Muscle of leg (tissue), 16 donors: ENCODE measurements at places on chromosomes 7 and 10. TPM values are rescaled to one million over a fixed set of nuclear protein-coding genes. Genes with fewer than 3 reads are reported as not detected.

The LRCH4 gene
- polyA plus RNA-seq, result 23.8 TPM

DNA sequence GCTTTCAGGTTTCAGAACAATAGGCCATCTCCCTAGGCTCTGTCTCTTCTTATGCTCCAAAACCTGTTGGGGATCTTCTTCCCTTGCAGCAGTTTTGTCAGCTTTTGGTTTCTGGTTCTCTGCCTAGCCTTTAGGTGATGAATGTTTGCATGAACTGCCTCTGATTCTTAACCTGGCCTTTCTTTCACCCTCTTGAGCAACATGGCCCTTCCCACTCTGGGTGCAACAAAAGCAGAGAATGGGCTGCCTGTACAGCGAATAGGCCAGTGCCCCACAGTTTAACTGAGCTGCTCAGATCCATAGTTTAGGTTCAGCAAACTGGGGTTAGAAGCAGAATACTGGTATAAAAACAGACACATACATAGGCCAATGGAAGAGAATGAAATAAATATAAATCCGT, 18.1 kb upstream of the NUP205 start:
- DNase-seq, result no peak
- H3K27me3 ChIP-seq, result no peaks in the 10 kb centered on the region
- no peaks in the 10 kb centered on the region for H3K36me3 ChIP-seq
- H3K4me3 ChIP-seq, result no peak overlapping the region
- H3K4me1 ChIP-seq, result no peaks in the 10 kb centered on the region

- H3K36me3 ChIP-seq, result peaks cover 21% of the 10 kb centered on the region
- no peak overlapping the region for H3K27ac ChIP-seq
- H3K4me3 ChIP-seq, result no peak overlapping the region
- DNase-seq, result no peak
Observed at GRCh38 chr7:140360697-140361229, 37.6 kb downstream of the SLC37A3 start.

DNA sequence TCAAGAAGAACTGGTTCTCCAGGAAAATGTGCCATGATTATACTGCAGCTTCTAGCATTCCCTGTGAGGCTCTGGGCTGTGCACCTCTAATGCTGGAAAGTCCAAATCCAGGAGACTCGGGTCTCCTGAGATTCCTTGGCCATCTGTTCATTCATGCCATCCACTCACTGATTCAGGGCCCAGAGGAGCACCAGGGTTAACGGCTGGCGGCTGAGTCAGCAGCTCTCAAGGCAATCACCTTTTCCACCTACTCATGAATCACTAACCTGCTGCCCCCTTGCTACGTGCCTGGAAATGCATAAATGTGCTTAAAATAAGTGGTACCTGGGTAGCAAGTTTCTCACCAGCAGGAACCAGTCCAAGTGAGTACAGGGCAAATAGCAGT, 132.7 kb downstream of the KCNMA1 start:
- DNase-seq, result no peak
- H3K36me3 ChIP-seq, result no peaks in the 10 kb centered on the region
- peaks cover 20% of the 10 kb centered on the region for H3K4me1 ChIP-seq
- peaks cover 3% of the 10 kb centered on the region for H3K27me3 ChIP-seq
- H3K27ac ChIP-seq, result no peak overlapping the region

- no peak overlapping the region for H3K4me3 ChIP-seq
- H3K27ac ChIP-seq, result no peak overlapping the region
- no peaks in the 10 kb centered on the region for H3K36me3 ChIP-seq
- H3K27me3 ChIP-seq, result peaks cover 2% of the 10 kb centered on the region
- no peaks in the 10 kb centered on the region for H3K4me1 ChIP-seq
- DNase-seq, result no peak
Observed at GRCh38 chr10:125448596-125448995, 234.4 kb downstream of the TEX36 start.

The PRSS1 gene
- not detected for polyA plus RNA-seq

- peak; percentile 16 for DNase-seq
- H3K27ac ChIP-seq, result no peak overlapping the region
- no peaks in the 10 kb centered on the region for H3K36me3 ChIP-seq
- no peaks in the 10 kb centered on the region for H3K27me3 ChIP-seq
- H3K4me1 ChIP-seq, result peaks cover 3% of the 10 kb centered on the region
- H3K4me3 ChIP-seq, result no peak overlapping the region
Observed at GRCh38 chr7:55348502-55348901, 16.6 kb upstream of the LANCL2 start.

The SUV39H2 gene
- polyA plus RNA-seq, result 11.5 TPM

DNA sequence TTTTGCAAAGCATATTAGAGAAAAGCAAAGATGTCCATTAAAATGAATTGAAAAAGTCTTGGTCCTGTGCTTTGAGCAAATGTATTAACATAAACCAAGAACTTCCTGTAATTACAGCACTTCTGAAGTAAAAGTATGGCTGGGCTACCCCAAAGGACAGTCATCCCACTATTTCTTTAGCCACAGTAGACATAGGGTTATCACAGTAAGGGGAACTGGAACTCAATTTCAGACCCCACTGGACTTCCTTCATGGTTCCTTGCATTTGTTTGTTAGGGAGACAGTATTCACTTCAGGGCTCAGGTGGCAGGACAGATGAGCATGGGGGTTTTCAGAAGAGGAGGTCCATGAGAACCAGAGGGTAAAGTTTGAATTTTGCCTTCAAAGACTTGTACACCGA, 203.1 kb upstream of the PDE1C start:
- H3K36me3 ChIP-seq, result no peaks in the 10 kb centered on the region
- H3K27me3 ChIP-seq, result no peaks in the 10 kb centered on the region
- no peak overlapping the region for H3K4me3 ChIP-seq
- no peak overlapping the region for H3K27ac ChIP-seq
- DNase-seq, result no peak

- H3K27ac ChIP-seq, result no peak overlapping the region
- H3K4me3 ChIP-seq, result no peak overlapping the region
- DNase-seq, result no peak
Observed at GRCh38 chr7:148336411-148336810, 254.2 kb upstream of the C7orf33 start.

GRCh38 chr7:18450019-18450418, 45.5 kb upstream of the HDAC9 start:
- H3K27me3 ChIP-seq, result no peaks in the 10 kb centered on the region
- H3K36me3 ChIP-seq, result no peaks in the 10 kb centered on the region
- H3K27ac ChIP-seq, result no peak overlapping the region
- DNase-seq, result no peak
- H3K4me3 ChIP-seq, result no peak overlapping the region
